ENCODE measurements at places on chromosomes 12 and 14. TPM values are rescaled to one million over a fixed set of nuclear protein-coding genes. Genes with fewer than 3 reads are reported as not detected.

The SERPINA10 gene
- not detected for total RNA-seq

The GALNT6 gene
- total RNA-seq, result 6.2 TPM

- no peak for ATAC-seq
Observed at GRCh38 chr14:102421411-102422057, 58.8 kb downstream of the TECPR2 start.

GRCh38 chr12:118053071-118053985 lies 7.7 kb downstream of the WSB2 start:
- ATAC-seq, result peak; percentile 8

DNA sequence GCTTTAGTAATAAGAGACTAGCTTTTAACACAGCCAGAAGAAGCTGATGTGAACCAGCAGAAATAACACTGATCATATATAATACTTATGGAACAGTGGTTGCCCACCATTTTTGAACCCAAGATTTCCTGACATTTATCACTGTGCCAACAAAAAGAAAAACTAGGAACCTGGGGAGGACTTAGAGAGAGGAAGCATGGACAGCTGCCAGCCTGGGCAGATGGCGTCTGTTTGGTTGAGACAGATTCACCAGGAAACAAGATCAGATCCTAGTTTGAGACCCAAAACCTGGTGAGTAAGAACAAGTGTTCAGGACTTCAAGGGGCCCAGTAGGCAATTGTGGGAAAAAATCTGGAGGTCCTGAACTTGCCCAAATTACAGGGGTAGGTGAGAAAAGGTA lies 95.3 kb downstream of the BICD1 start:
- ATAC-seq, result no peak

GRCh38 chr14:100623961-100624360 lies 36.7 kb upstream of the BEGAIN start:
- ATAC-seq, result no peak

DNA sequence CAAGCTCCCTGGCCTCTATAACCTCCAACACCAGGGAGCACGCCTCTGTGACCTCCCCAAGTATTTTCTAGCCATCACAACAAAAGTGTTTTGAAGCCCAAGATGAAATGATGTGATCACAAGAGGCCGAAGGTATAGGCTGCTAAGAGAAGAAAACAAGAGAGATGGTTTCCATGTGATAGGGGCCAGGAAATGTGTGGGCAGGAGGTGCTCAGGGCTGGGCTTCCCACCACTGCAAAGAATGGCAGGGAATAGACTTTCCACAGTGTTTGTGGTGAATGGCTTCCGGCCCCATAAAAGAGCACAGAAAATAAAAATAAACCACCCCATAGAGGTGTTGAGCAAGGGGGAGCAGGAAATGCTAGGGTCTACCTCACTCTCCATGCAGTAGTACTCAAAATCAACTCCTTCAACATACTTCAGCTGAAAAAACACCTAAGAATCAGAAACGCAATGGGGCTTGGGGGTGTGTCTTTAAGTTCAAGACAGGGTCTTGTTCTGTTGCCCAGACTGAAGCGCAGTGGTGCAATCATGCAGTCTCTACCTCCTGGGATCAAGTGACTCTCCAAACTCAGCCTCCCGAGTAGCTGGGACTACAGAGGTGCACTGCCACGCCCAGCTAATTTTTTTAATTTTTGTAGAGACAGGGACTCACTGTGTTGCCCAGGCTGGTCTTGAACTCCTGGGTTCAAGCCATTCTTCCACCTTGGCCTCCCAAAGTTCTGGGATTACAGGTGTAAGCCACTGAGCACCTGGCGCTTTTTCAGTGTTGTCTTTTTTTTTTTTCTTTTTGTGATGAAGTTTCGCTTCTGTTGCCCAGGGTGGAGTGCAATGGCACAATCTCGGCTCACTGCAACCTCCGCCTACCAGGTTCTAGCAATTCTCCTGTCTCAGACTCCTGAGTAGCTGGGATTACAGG lies 27.1 kb downstream of the DAD1 start:
- ATAC-seq, result peak; percentile 33

DNA sequence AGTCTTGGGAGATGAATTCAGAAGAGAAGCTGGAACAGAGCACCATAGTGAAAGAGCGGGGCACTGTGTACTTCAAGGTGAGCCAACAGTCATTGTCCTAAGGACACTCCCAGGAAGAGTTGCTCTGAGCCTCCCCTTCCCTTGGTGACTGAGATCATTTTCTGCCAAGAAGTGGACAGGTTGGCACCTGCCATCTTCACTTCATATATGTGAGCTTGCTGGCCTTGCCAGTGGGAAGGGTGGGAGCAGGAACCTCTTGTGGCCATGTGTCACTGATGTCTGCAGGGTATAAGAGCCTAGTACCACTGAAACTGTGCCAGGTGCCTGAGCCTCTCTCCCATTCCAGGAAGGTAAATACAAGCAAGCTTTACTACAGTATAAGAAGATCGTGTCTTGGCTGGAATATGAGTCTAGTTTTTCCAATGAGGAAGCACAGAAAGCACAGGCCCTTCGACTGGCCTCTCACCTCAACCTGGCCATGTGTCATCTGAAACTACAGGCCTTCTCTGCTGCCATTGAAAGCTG lies 5.3 kb downstream of the FKBP4 start:
- no peak for ATAC-seq
